ENCODE measurements at places on chromosomes 4 and X.

DNA sequence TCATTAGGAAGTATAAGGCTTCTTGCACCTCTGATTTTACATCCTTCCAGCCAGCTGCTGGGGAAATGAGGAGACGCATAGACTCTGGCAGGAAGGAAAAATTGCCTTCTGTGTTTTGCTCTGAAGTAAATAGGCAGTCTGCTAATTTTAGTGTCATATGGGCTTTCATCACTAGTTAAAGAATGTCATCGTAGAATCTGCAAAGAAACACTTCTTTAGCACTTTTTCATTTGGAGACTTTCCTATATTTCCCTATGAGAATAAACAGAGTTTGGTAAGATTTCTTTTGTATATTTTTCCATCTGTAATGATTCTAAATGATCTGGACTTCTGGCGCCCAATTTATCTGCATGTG is 3.3 kb downstream of the ADGRL3 start:
- no peak for DNase-seq

- DNase-seq = no peak
Observed at GRCh38 chr4:118340109-118340508, 12.7 kb downstream of the PRSS12 start.

GRCh38 chrX:110448459-110448858 is 89.8 kb downstream of the RTL9 start:
- no peak for DNase-seq

GRCh38 chr4:156677131-156677531 is 294.5 kb downstream of the PDGFC start:
- no peak for DNase-seq

DNA sequence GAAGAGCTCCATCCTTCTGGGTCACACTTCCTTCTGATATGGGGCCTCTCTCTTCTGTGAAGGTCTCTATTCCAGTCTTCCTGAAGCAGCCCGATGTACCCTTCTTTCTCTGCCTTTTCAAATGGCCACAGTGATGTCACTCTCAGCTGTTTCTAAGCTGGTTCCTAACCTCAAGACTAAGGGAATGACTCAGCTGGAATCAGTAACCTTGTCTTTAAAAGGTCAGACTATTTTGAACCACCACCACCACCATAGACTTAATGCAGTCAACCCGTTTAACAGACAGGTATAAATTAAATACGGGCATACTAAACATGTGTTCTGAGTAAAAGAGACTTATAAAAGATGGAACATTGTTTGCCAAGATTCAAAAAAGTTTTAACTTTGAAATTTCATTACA is 121.0 kb downstream of the PPA2 start:
- DNase-seq = no peak

DNA sequence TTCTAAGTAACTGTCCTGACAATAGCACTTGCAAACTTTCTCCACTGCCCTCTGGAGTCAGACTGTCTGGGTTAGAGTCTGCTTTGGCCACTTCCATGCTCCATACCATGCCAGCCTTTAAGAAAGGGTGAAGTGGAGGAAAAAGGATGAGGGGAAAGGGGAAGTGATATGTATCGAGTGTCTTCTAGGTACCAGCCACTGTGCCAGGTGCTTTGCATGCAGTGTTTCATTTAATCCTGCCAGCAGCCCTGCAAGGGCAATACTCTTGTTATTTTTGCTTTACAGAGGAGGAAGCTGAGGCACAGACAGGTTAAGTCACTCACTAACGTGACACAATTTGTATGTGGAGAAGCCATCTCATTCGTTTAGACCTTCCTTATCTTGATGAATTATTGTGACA is 55.6 kb downstream of the RTL9 start:
- no peak for DNase-seq

Data from HuH-7.5 (cell line).